ENCODE measurements at places on chromosomes 4 and X.

DNA sequence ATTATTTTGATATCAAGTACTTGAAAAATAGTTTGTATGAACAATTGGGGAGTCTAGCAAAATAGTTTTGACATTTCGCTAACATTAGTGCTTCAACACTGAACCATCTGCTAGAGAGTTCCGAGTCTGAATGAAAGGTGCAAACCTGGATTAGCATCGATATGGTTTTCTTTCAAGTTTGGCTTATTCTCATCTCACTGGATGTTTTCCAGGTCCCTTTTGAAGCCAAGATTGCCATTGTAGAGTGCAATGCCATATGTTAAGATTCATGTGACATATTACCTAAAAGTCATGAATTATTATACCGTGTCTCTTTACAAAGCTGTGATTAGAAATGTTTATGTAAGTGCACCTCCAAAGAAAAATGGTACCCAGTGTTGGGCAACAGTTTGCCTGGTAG lies 36.8 kb upstream of the NAA11 start:
- DNase-seq = no peak

DNA sequence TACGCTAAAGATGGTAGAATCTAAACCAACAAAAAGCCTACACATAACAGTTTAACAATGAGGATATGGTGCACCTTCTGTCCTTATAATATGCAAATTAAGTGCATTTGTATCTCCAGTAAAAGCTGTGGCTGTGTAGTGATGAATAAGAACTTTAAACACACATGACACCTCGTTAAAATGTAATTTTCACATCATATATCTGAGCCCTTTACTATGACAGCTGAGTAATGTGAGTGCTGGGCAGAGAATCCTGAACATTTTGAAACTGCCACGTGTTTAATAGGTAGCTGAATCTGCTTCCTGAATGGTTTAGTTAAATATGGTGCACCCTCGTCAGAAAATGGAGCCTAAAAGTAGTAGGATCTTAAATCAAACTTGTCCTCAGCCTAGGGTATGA lies 540.8 kb downstream of the ADGRL3 start:
- no peak for DNase-seq

GRCh38 chr4:185232370-185232769 lies 23.0 kb downstream of the SNX25 start:
- no peak for DNase-seq

DNA sequence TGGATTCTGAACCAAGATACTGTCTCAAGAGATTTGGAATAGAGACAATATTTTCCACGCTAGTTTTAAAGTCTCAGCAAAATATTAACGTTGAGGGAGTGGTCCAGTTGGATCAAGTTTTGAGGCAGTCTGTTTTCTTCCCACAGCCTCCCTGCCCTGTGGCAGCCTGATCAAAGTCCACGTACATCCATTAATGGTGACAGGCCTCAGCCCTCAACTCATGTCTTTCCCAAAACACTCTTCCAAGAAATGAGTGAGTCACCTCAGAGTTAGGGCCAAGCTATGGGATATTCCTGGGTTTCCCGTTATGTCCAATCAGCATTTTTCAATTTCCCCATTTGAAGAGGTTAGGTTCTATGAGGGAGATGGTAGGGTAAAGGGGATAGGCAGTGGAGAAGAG lies 28.5 kb downstream of the EGFL6 start:
- no peak for DNase-seq

- DNase-seq = no peak
Observed at GRCh38 chrX:100999451-100999850, 29.9 kb downstream of the ARL13A start.

GRCh38 chr4:100113732-100114131 lies 76.5 kb downstream of the DDIT4L start:
- no peak for DNase-seq

DNA sequence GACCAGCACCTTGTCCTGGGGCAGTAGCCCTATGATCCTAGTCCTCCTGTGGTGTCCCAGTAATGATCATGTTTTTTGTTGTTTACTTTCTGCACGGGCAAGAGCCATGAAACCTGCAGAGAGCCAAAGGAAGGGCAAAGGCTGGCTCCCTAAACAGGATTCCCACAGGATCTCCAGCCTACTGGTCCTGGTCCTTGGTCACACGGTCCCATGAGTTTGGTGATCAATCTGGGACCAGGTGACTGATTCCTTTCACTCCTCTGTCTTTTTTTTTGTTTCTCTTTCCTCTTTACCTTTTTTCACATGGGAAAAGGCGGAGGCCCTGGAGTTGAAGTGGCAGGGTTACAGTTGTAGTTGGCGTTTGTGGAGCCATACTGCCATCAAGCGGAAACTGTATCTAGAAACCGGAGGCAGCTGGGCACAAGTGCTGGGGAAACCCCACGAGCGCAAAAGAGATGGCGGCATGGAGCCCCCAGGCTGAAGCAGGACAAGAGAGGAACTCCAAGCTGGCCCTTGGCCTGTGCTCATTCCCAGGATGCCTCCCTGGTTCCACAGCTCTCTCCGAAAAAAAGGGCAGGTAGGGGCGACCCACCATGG lies 34.6 kb downstream of the NBDY start:
- DNase-seq = no peak

GRCh38 chr4:138192113-138192512 lies 50.0 kb downstream of the SLC7A11 start:
- DNase-seq = no peak

GRCh38 chr4:138598226-138598625 lies 356.1 kb upstream of the SLC7A11 start:
- DNase-seq = no peak

DNA sequence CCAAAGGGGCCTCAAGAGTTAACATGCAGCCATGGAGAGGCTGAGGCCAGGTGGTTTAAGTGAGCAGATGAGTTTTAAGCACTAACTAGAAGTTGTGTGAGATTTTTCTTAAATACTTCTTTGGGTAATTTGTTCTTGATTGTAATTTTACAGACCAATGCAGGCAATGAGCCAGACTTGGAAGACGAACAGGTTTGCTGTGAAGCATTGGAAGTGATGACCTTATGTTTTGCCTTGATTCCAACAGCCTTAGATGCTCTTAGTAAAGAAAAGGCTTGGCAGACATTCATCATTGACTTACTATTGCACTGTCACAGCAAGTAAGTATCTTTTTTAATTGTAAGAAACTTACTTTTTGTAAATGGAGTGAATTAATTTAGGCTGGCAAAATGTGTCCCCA lies 103.9 kb downstream of the USP9X start:
- DNase-seq = no peak

Measured in iPS DF 6.9 (cell line).